ENCODE measurements at places on chromosomes 12 and 14. TPM values are rescaled to one million over a fixed set of nuclear protein-coding genes. Genes with fewer than 3 reads are reported as not detected.

GRCh38 chr14:73741386-73741875, 27.2 kb upstream of the PNMA1 start:
- peak overlapping the region; percentile 13 for H3K4me3 ChIP-seq
- H3K36me3 ChIP-seq, result peaks cover 24% of the 10 kb centered on the region
- peaks cover 58% of the 10 kb centered on the region for H3K4me1 ChIP-seq
- H3K27ac ChIP-seq, result peak overlapping the region; percentile 87
- H3K27me3 ChIP-seq, result no peaks in the 10 kb centered on the region

KRT82 gene
- total RNA-seq, result not detected

CLEC6A gene
- not detected for total RNA-seq

DNA sequence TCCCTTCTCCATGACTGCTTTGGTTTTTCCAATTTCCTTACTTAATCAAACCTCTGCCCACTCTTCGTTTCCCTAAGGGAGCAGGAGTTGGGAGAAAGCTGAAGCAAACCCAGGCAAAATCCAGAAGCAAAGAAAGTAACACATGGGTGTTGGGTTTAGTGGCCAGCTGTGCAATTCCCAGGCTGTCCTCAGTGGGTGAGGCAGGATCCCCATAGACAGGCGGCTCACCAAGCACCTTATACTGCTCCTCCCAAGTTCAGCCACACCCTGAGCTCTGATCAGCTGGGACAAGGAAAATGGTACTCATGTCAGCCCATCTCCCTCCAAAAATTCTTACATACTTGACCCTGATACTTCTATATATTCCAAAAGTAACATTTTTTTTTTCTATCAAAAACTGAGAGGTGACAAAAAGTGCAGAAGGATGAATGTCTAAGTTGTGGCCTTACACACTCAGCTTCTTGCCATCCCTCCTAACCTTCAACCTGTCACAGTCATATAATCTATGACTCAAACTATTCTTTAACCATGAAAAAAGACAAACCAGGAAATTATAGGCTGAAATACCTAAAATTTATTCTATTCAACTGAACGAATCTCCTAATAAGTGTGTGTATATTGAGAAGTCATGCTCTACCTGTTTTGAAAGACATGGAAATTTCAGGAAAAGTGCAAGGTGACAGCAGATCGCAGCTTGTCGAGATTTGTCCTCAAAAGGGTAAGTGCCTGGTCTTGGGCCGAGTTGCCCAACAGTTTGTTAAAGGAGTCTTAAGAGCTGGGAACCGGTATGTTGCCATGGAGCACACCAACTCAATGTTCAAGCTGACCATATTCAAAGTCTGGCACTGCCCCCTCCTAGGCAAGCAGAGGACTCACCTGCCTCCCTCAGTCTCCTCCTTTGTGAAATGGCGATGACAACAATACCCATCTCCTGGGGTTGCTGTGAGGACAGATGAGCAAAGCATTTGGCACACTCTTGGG, 17.6 kb upstream of the ZFP36L1 start:
- no peak overlapping the region for H3K27ac ChIP-seq
- H3K36me3 ChIP-seq, result no peaks in the 10 kb centered on the region
- no peak for DNase-seq
- peaks cover 33% of the 10 kb centered on the region for H3K4me1 ChIP-seq

DNA sequence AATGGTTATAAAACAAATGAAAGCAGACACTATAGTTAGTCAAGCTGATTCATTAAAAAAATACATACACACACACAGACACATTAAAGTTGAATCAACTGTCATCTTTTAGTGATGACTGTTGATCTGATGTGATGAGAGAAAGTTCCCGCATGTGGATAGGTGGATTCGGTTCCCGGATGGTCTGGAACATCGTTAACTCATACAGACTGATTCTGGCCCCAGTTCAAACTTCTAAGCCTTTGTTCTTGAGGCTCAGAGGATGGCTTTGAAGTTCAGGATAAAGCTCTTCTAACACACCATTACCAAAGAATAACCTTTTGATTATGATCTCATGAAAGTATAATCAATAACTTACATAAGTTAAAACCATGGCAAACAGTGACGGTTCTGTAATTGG, 27.5 kb downstream of the WIF1 start:
- H3K27me3 ChIP-seq, result peaks cover 15% of the 10 kb centered on the region
- H3K4me1 ChIP-seq, result no peaks in the 10 kb centered on the region
- H3K27ac ChIP-seq, result no peak overlapping the region
- H3K4me3 ChIP-seq, result no peak overlapping the region

Measured in IMR-90 (cell line).